ENCODE measurements at places on chromosomes 12 and 14.

- DNase-seq, result no peak
Observed at GRCh38 chr12:57063991-57064685, 14.2 kb upstream of the MYO1A start.

GRCh38 chr12:52186118-52186840 is 5.5 kb downstream of the KRT80 start:
- DNase-seq, result no peak

GRCh38 chr14:68233101-68233784 is 413.7 kb downstream of the RAD51B start:
- no peak for DNase-seq

DNA sequence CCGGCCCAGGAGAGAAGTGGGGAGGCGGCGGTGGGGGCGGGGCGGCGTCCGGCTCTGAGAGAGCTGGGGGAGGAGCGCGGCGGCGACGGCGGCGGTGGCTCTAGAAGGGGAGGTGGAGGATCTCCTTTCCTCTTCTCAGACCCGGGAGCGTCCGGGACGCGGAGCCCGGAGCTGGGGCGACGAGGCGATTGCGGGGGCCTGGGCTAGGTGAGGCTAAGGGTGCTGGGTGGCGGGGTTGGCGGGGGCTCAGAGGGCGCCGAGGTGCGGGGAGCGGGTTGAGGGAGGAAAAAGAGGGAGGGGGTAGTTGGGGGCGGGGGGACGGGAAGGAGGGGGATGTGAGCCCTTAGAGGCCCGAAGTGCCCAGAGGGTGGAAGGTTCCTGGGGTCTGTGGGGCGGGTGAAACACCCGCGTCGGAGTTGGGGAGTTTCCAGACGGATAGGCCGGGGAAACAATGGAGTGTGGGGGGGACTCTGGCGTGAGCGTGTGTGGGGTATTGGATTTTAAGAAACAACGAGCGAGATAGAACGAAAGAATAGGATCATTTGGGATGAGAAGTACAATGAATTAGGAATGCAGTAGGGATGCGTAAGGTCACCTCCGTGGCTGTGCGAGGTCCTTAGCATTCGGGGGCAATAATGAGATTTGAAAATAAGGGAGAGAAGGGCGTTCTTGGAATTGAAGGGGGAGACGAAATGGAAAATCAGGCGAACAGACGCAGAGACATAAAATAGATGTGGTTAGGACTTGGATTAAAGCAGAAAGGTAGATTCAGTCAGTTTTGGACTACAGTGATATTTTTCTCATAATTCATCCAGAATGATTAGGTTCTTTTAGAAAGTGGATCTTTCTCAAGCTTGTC is at the start of gene SPATS2:
SPATS2 (plus strand) TSS at position 82 of the 859 bp plus-strand sequence. CDS start 93,551 bp downstream, outside the sequence.
- DNase-seq, result no peak

GRCh38 chr14:99351166-99352007 is 79.4 kb upstream of the BCL11B start:
- no peak for DNase-seq

DNA sequence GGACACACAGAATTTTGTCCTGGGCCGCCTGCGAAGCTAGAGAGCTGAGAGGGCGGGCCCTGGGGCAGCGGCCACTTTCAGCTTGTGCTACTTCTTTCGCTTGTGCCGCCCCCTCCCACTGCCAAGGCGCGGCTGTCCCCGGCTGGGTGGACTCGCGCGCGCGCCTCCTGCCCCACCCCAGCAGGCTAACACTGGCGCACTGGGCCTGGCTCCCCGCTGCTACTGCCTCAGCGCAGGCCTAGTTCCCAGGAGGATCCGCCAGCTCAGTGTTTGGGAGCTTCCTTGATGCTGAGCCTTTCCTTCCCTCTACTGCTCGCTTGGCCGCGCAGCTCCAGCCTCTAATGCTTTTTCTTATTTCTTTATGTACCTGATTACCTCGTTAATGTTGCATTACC is 27.4 kb upstream of the METAP2 start:
- DNase-seq, result no peak

- no peak for DNase-seq
Observed at GRCh38 chr12:67069451-67070306, 199.5 kb upstream of the CAND1 start.

DNA sequence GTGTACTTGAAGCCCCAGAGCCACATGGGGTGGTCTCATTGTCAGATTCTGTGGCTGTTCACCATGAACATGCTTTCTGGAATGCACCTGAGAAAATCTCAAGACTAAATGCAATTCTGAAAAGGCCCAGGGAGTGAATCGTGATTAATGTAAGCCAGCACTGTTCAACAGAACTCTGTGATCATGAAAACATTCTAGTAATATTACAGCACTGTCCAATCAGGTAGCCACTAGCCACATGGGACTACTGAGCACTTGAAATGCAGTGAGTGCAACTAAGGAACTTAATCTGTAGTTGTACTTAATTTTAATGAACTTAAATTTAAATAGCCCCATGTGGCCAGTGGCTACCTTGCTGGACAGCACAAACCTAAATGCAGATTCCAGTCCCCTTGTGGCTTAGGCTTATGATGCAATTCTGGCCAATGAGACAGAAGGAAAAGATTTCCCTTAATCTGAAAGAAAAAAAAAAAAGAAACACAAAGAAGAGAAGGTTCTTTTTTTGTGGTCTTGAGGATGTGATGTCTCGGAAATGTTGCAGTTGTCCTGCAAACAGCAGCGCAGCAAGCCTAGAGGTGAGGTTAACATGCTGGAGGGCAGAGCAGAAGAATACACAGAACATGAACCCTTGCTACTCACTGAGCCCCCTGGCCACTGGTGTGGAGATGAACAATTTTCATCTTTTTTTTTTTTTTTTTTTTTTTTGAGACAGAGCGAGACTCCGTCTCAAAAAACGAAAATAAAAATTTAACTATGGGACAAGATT is 48.2 kb downstream of the SPPL3 start:
- no peak for DNase-seq

DNA sequence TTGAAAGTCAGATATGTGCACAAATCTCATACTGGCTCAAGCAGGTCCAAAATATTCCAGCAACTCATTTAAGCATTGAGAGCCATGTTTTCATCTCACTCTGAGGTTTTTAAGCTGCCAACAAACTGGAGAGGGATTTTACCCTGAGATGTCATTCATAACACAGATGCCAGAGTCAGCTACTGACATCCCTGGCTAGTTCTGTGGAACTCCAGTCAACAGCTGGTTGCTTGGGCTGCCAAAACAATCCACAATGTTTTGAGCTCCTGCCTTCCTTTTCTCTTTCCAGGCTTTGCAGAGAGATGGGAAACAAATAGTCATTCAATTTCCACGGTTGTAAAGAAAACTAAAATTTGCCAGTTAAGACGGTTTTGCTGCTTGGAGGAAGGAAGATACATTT is 621.2 kb upstream of the FBXO33 start:
- no peak for DNase-seq

GRCh38 chr12:85041395-85041794 is 5.2 kb downstream of the LRRIQ1 start:
- DNase-seq, result no peak

- DNase-seq, result no peak
Observed at GRCh38 chr12:132146098-132146497, 1.8 kb downstream of the NOC4L start.

DNA sequence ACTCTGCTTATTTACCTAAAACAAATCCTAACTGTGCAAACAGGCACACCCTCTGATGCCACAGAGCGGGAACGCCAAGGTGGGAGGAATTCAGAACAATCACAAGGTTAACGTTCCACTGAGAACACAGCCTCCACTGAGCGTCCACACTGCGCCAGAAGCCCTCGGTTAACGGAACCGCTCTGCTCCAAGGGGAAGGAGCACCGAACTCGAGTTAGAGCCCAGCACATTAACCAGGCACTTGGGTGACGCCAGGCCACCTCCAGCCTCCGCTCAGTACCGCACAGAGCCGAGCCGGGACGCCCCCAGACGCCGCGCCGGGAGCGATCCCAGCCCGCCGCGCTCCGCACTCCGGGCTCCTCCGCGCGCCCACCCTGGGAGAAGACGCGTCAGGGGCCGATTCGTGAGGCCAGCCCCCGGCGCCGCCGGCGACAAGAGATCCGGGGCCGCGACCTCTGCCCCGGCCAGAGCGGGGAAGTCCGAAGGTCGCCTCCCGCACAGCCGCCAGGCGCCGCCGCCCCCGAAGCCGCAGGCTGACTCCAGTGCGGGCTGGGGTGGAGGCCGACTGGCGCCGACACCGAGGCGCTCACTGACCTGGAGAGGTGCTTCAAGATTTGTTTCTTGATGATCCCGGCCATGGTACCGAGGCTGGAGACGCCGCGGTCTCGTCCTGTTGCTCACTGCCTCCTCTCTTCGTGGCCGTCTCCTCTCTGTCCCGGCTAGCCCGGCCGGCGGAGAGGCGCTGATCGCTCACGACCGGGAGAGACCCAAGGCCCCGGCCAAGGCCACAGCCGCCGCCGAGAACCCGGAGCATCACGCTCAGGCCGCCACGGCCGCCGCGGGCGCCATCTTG is 450 bp downstream of the BLTP3B start:
- DNase-seq, result no peak

GRCh38 chr14:105061428-105062047 is 3.7 kb downstream of the GPR132 start:
- no peak for DNase-seq

- DNase-seq, result no peak
Observed at GRCh38 chr14:25526290-25526689, 476.3 kb upstream of the STXBP6 start.

DNA sequence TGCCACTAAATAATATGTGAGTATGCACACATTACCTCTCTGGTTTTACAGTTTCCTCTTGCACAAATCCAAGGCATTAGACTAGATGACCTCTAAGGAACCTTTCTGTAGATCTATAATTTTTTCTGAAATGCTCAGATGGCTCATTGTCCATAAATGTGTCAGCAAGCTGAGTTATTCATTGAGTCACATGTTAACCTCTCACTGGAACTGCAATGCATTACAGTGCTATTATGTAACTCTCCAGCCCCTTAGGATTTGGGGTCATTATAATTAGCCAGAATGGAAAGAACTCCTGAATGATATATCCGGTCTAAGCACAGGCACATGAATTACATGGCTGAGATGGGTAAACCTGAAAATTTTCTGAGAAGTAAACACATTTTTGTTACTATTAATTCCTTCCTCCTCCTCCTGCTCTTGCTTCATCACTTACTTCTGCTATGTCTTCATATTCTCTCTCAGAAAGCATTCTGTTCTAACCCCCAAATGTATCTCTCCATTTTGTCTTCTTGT is 20.3 kb upstream of the DRAM1 start:
- no peak for DNase-seq

GRCh38 chr14:73787486-73788316 is 63.9 kb upstream of the PTGR2 start:
- DNase-seq, result no peak

DNA sequence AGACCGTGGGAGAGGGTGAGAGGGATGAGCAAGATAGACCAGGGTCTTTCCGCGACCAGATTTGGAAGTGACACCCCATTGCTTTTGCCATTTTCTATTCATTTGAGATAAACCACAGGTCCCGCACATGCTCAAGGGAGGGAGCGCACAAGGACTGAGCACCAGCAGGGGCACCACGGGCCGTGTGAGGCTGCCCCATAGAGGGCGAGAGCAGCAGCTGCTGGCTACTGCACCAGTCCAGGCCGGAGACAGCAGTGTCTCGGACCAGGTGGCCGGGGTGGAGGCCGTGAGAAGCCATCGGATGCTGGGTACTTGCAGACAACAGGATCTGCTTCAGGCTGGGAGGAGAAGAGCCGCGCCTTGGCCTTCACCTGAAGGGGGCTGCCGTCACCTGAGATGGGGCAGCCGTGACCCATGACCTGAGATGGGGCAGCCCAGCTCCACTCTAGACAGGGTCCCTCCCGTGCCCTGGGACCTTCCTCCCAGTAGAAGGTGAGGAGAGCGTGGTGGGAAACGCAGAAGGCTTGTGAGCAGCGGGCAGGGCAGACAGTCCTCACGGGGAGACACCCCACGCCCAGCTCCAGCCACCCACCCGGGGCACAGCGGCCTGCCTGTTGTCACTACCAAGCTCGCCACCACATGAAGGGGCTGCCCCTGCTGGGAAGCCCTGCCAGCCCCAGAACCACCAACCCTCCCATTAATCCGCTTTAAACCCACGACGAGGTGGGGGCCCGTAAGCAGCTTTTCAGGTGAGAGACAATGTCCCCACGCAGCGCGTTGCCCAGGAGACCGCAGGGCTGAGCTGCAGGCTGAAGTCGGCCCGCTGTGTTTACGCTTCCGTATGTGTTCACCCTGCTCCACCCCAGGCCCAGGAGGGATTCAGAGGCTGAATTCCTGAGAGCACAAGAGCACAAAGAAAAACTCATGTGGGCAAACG is 61.7 kb upstream of the FBRSL1 start:
- no peak for DNase-seq

All from vagina (tissue), 2 donors.